Activated T-helper 1 cell treated with anti-CD3 and anti-CD28 coated beads, Interleukin-2, amount 50 U/mL, for 16 hours (primary cell): ENCODE measurements at places on chromosomes 3 and 15.

GRCh38 chr3:186626254-186626847 is 13.5 kb downstream of the AHSG start:
- DNase-seq, result no peak

- DNase-seq, result no peak
These were observed 265.1 kb downstream of the CTNNB1 start for GRCh38 chr3:41464401-41464800.

DNA sequence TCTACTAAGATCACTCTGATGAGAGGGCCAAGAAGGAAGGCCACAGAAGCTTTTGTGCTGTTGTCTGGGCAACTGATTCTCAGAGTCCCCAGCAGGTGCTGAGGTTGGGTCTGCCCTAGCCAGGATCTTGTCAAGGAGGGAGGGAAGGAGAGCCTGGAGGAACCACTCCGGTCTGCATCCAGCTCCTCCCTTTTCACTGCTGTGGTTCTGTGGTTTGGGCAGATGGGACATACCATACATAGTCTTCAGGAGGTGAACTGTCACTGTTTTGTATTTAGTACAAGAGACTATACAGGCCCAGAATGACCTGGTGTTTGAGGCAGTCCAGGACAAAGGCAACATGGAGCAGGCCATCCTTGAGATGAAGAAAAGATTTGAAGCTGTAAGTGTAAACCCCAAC is 21.9 kb downstream of the C3orf62 start:
- DNase-seq, result no peak

GRCh38 chr3:12421132-12421531 is 63.1 kb upstream of the TSEN2 start:
- no peak for DNase-seq

- DNase-seq, result no peak
These were observed 113.7 kb upstream of the RASGRP1 start for GRCh38 chr15:38678281-38678680.
